ENCODE measurements at places on chromosomes 7 and 10. TPM values are rescaled to one million over a fixed set of nuclear protein-coding genes. Genes with fewer than 3 reads are reported as not detected.

The NPY gene
- not detected for total RNA-seq

The ZNF727 gene
- not detected for total RNA-seq

GRCh38 chr7:6071406-6071805 is 40.2 kb downstream of the ANKRD61 start:
- ATAC-seq, result no peak

DNA sequence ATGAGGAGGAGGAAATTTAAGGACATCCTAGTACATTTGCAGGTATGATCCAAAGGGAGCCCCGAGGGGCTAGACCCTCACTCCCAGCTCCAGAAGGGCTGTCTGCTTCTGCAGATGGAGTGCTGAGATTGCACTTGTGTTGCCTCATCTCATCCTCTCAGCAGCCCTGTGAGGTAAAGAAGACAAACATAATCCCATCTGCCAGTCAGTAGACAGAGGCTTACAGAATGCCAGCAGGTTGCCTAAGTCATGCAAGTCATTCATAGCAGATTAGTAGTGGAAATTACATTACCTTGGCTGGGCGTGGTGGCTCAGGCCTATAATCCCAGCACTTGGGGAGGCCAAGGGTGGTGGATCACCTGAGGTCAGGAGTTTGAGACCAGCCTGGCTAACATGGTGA is 45.4 kb downstream of the BLVRA start:
- no peak for ATAC-seq

Measured in motor neuron (in vitro differentiated cells).